Heart right ventricle (tissue), 16 donors: ENCODE measurements at places on chromosomes 12 and 14. TPM values are rescaled to one million over a fixed set of nuclear protein-coding genes. Genes with fewer than 3 reads are reported as not detected.

DNA sequence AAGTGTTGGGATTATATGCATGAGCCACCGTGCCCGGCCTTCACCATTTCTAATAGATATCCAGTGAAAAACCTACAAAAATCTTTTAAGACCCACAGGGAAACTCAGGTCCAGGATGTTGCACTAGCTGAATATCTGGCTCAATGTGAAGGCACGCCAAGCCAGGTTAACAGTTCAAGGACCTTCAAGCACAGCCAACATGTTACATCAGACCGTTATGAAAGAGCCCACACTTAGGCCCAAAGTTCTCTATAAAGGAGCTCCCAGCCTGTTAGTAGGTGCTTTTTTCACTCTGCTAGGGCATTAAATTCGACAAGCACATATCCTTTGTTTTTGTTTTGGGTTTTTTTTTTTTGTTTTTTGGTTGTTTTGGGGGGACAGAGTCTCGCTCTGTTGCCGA, 69.0 kb downstream of the OTX2 start:
- no peak overlapping the region for H3K4me3 ChIP-seq
- no peaks in the 10 kb centered on the region for H3K4me1 ChIP-seq
- no peak for DNase-seq
- H3K36me3 ChIP-seq: no peaks in the 10 kb centered on the region
- H3K27ac ChIP-seq: no peak overlapping the region
- H3K27me3 ChIP-seq: peaks cover 22% of the 10 kb centered on the region

- H3K4me1 ChIP-seq: no peaks in the 10 kb centered on the region
- H3K27me3 ChIP-seq: no peaks in the 10 kb centered on the region
- no peak overlapping the region for H3K4me3 ChIP-seq
- peaks cover 99% of the 10 kb centered on the region for H3K36me3 ChIP-seq
- no peak overlapping the region for H3K27ac ChIP-seq
Observed at GRCh38 chr12:104998423-104999346, 12.6 kb downstream of the NOPCHAP1 start.

SART3 gene
- 23.7 TPM for total RNA-seq

- no peak overlapping the region for H3K4me3 ChIP-seq
- peaks cover 62% of the 10 kb centered on the region for H3K27me3 ChIP-seq
- H3K36me3 ChIP-seq: no peaks in the 10 kb centered on the region
- H3K27ac ChIP-seq: no peak overlapping the region
- DNase-seq: no peak
Observed at GRCh38 chr14:92253381-92253894, 69.5 kb upstream of the SLC24A4 start.

DNA sequence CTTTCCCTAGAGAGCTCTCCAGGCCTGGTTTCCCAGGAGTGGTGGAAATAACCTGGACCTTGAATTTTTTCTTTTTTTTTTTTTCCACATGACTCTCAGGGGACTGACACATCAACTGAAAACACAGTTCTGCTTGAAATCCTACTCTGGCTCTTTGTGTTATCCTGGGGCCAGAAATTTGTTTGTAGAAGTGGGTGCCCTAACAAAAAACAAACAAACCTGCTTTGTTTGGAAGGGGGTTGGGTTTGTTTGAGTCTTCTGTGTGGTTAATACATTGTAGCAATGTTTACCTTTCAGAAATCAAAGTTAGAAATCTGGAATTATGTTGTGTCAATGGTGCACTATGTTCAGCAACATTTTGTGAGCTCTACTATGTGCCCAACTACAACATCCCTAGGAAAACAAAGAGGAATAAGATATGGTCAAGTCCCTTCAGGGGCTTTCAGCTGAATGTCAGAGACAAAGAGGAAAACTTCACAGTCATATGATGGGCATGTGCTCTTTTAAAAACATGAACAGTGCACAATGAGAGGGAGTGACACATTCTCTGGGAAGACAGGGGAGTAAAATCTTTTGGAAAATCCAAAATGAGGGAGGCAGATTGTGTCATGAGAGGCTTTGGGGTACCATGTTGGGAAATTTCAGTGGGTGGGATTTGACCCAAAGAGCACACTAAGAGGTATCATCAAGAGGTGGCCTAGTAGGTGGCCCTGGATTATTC, 1.5 kb upstream of the IGF1 start:
- no peak for DNase-seq
- no peak overlapping the region for H3K27ac ChIP-seq
- H3K4me3 ChIP-seq: no peak overlapping the region
- no peaks in the 10 kb centered on the region for H3K36me3 ChIP-seq
- H3K27me3 ChIP-seq: no peaks in the 10 kb centered on the region
